ENCODE measurements at places on chromosomes 13 and 19.

- DNase-seq: no peak
Measured at GRCh38 chr13:101258071-101258470, 158.2 kb downstream of the NALCN start.

GRCh38 chr13:95328386-95328785 is 27.1 kb upstream of the ABCC4 start:
- DNase-seq: no peak

DNA sequence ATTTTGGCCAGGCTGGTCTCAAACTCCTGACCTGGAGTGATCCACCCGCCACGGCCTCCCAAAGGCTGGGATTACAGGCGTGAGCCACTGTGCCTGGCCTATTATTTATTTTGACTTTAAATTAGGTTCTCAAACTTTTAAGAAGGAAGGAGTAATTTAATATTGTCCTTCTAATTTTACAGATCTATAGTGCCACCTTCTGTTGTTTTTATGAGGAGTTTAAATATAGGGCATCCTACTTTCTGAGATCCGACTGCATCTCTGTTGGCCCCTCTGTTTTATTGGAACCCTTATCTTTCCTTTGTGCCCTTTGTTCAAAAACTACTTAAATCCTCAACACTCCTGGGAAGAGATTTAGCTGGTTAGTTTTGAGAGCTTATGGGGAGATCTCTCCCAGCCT is 25.4 kb upstream of the ZMYM5 start:
- no peak for DNase-seq

GRCh38 chr13:43881580-43881979 is 1.9 kb downstream of the LACC1 start:
- DNase-seq: no peak

DNA sequence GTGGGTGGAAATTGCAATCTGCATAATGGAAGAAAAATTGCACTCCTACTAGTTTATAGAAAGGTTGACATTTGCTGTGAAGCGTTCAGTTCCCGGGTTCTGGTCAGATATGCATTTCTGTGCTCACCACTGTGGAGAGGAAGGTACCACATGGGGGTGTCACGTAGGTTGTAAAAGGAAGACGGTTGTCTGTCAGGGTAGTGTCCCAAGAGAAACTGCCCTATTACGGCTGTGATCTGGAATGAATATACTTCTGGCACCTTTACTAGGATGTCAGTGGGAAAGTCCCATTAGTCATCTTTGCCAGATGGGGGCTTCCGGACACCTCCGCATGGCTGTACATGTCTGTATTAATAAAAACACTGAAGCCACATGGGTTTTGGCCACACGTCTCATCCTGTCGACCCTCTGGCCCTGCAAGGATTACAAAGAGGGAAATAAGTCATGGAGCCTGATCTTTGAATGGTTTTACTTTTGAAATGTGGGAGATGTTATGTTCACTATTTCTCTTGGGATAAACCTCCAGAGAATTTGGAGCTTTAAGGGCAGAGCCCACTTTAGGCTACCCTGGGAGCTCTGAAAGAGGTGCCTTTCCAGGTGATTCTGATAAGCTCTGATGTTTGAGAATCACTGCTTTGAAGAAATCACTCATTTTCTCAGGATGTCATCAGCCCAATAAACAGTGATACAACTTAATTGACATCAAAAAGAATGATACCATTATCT is 133.9 kb downstream of the AKAP11 start:
- peak; percentile 16 for DNase-seq

DNA sequence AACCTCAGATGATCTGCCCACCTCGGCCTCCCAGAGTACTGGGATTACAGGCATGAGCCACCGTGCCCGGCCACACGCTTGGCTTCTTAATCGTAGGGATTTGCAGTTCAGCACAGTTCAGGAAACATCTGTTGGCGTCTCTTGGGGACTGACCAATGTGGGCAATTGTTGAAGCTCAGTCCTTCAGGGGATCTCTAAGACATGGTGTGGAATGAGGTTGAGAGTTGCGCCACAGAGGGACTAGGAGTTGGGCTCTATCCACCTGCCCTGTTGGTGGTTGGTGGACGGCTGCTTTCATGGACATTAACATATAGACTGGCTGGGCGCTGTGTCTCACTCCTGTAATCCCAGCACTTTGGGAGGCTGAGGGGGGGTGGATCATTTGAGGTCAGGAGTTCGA is 37.3 kb upstream of the SIN3B start:
- no peak for DNase-seq

GRCh38 chr13:98664047-98664446 is 87.1 kb upstream of the STK24 start:
- no peak for DNase-seq

All from T-helper 1 cell (primary cell).